Smooth muscle cell of the umbilical artery (primary cell): ENCODE measurements at places on chromosomes 5 and 9. TPM values are rescaled to one million over a fixed set of nuclear protein-coding genes. Genes with fewer than 3 reads are reported as not detected.

FOXD4L6 gene
- 0.30 and 0.37 TPM in 2 replicates for total RNA-seq

POLR3G gene
- 3.0 and 16.3 TPM in 2 replicates for total RNA-seq

PAEP gene
- not detected in 2 replicates for total RNA-seq

PCDHGA5 gene
- 0.89 and 0.92 TPM in 2 replicates for total RNA-seq

IFNK gene
- total RNA-seq: not detected in 2 replicates

PRSS3 gene
- total RNA-seq: 2.1 and 3.2 TPM in 2 replicates

SLCO4C1 gene
- not detected in 2 replicates for total RNA-seq

DNAI1 gene
- total RNA-seq: not detected in 2 replicates

RANBP17 gene
- 15.1 and 18.2 TPM in 2 replicates for total RNA-seq

MPDZ gene
- total RNA-seq: 97.9 and 100 TPM in 2 replicates

WDR41 gene
- 120 and 121 TPM in 2 replicates for total RNA-seq

FAM221B gene
- not detected in 2 replicates for total RNA-seq

CDC20B gene
- total RNA-seq: not detected in 2 replicates

SHISAL2B gene
- total RNA-seq: not detected in 2 replicates

IL33 gene
- 470 and 472 TPM in 2 replicates for total RNA-seq
